ENCODE measurements at places on chromosomes 6 and 20.
A peak's percentile ranks its signal among the peaks of the same experiment; 100 is the strongest.

DNA sequence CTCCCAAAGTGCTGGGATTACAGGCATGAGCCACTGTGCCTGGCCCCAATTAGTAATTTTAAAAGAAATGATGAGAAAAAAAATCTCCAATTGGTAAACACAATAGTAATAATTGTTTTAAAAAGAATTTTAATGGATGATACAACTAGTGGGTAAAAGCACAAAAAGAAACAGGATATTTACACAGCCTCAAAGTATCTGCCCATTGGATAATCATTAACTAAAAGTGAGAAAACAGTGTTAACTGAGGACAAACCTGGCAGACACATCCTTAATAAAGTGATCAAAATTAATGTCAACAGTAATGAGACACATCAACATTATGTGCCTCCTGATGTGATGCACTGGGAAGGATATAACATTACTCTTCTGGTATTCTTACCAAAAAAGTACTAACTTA is 24.5 kb downstream of the DTNBP1 start:
- no peak for DNase-seq

GRCh38 chr20:25991051-25991755 is 294.6 kb upstream of the ZNF337 start:
- no peak for DNase-seq

GRCh38 chr20:50192364-50193198 is 2.0 kb downstream of the CEBPB start:
- peak; percentile 79 for DNase-seq

GRCh38 chr20:33894798-33895197 is 83.7 kb downstream of the CHMP4B start:
- no peak for DNase-seq

DNA sequence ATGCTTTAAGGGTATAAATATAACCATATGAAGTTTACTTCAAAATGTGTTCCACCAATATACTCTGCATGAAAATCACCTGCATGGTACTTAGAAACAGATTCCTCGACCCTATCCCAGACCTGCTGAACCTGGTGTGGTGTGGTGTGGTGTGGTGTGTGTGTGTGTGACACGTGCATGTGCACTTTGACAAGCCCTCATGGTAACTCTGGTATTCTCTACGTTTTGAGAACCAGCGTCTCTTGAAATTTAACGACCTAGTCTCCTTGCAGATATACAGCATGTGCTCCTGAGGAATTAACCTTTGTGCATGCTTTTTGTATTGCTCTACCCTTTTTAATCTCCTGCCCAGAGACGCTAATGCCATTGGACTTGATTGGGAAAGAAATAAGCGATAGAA is 29.5 kb downstream of the GGTLC1 start:
- no peak for DNase-seq

DNA sequence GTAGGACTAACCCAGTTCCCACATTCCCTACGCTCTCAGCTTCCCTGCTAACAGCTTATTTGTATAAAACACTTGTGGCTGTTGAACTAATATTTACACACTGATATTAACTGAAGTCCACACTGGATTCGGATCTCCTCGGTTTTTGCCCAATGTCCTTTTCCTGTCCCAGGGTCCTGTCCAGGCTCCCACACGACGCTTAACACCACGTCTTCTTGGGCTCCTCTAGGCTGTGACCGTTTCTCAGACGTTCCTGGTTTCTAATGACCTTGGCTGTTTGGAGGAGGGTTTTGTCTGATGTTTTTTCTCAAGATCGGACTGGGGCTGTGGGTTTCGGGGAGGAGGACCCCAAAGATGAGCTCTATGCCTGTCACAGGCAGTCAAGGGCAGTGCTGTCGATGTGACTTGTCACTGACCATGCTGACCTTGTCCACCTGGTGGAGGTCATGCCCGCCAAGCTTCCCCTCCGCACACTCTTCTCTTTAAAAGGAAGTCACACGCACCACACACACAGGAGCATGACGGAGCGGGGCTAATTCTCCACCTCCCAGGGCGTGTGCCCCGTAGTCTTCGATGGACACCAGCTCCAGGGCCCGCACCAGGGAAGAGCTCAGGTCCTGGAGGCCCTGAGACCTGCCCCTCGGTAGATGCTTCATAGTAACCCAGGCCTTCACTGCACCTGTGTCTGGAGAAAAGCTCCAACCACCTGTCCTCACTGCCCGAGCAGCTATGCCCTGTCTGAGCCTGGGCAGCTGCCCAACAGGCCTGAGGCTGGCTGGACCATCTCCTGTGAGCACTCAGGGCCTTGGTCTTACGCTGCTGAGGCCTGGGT is 72.0 kb downstream of the TTLL2 start:
- DNase-seq = peak; percentile 31

DNA sequence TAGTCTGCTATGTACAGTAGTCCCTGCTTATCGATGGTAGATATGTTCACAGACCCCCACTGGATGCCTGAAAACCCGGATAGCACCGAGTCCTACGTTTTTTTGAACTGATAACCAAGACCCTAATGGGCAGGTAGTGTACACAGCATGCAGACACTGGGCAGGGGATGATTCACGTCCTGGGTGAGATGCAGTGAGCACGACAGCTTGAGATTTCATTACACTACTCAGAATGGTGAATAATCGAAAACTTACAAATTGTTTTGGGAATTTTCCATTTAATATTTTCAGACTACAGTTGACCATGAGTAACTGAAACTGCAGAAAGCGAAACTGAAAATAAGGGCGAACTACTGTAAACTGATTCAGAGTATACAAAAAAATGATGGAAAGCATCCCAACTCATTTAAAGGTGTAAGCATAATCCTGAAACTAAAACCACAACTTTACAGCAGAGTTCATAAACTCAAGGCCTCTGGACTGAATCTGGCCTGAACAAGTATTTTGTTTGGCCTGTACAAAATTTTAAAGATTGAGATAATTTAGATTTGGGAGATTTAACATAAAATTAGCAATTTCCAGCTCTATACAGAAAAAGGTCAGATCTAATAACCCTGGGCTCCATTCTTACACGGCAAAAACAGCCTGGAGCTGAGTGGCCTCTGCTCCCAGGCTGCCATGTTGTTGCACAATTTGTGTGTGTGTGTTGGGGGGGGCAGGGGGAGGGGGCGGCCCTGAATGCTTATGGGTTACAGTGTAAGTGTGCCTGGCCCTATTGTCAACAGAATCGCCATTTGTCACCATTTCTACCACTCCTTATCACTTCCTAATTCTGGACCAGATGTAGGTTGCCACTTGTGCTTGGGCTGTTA is 34.9 kb downstream of the RNF24 start:
- no peak for DNase-seq

- DNase-seq = no peak
These were observed 49.1 kb upstream of the PLCB4 start for GRCh38 chr20:9019833-9020232.

DNA sequence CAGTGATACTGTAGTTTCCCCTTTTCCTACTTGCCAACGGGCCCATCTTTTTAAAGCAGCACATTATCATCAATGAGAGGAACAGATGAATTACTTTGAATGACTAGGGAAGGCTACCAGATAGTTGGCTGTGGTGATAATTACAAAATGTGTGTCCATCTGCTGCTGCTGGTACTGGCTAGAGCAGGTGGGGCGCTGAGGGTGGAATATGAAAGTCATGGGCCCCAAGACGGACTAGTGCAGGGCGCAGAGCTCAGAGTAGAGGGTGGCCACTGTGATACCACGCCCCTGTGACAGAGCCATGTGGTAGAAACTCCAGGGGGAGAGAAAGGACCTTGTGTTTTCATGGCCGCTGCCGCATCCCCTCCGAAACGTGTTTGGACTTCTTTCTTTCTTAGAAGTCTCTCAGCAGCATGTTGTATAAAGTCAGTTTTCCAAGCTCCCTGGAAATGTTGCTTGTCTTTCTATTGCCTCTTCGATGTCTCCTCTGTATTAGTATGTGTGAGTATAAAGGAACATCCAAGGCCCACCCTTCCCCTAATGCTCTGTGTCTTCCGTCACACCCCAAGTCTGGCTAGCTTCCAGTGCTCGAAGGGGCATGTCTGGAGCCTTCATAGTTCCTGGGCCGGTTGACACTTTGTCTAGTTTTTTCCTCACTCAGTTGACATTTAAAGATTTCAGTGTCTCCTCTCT is 88.1 kb downstream of the PPP1R14C start:
- no peak for DNase-seq

All from right forelimb (tissue), 1 donor.